Stimulated activated CD4-positive, alpha-beta T cell treated with anti-CD3 and anti-CD28 coated beads, TNF-alpha, amount 100 ng/mL, for 1 hour (primary cell): ENCODE measurements at places on chromosomes 12 and 14.

- DNase-seq: no peak
Measured at GRCh38 chr12:26622601-26623000, 210.4 kb downstream of the ITPR2 start.

GRCh38 chr12:88934163-88934747 is 354.0 kb upstream of the KITLG start:
- DNase-seq: no peak

GRCh38 chr12:77685112-77685511 is 145.6 kb upstream of the NAV3 start:
- DNase-seq: no peak

GRCh38 chr14:26808407-26808806 is 210.6 kb upstream of the NOVA1 start:
- no peak for DNase-seq

GRCh38 chr12:2383325-2384028 is 330.7 kb downstream of the CACNA1C start:
- DNase-seq: no peak

DNA sequence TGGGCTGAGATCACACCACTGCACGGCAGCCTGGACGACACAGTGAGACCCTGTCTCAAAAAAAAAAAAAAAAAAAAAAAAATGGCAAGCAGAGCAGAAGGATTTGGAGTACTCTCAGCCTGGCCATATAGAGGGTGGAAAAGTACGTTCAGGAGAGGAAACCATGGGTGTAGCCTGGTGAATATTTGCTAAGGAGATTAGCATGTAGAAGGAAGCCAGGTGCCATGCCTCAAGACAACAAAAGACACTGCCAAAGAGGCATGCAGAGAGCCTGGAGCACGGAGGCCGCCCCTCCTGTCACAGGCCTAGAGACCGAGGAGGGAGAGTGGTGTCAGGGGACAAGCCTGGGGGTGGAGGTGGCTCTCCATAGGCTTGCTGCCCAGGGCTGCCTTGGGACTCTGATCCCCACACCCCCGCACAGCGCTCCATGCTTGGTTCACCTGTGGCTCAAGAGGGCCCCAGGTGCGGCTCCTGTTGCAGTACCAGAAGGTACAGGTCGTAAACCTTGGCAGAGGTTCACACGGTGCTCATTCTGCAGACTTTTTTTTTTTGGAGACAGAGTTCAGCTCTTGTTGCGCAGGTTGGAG is 27.9 kb upstream of the DEGS2 start:
- no peak for DNase-seq

DNA sequence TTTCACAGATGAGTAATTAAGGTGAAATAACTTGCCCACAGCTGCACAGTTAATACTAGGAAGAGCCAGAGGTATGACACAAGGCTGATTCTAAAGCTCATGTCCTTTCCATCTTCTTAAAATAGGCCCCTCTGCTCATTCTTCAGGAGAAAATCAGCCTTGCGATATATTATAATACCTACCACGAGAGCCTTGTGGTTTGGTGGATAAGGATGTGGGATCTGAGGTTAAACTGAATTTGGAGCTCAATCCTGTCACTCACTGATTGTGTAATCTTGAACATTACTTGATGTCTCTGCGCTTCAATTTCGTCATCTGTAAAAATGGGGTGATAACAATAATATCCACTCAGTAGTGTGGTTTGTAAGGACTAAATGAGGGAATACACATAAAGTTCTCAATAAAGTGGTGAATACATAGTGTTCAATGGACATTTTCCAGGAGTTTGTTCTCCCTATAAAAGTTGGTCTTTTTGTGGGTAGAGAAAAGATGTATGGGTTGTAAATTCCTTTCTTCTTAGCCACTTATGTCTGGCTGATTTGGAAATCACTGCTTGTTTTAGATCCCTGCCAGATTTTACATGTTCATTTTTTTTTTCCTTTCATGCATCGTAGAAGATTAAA is 25.1 kb upstream of the ATP2B1 start:
- DNase-seq: no peak

GRCh38 chr12:105705765-105706164 is 375.3 kb downstream of the C12orf75 start:
- no peak for DNase-seq

DNA sequence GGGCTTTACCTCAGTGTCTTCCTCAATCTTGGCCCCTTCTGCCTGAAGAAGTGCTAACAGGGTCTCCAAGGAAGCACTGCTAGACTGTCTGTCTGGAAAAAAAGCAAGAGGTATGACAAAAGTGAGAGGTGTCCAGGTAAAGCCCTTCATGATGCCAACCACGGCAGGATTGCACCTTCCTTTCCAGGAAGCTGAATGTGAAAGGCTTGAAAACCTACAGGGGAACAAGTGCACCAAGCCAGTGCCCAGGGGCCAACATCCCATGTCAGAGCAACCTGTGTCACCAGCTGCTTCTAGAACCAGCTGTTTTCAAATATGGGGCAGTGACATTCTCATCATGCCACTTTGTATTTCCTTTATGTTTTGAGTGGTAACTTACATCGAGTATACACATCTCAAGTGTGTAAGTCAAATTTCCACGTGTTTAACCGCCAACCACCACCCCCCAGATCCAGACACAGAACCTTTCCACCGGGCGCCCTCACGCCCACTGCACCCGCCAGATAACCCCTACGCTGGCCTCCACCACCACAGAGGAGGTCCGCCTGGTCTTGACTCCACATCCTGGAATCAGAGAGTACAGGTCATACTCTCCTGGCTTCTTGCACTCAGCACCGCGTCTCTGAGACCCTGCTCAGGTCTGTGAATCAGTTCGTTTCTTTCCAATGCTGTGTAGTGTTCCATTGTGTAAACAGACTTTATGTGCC is 27.3 kb downstream of the VPS37B start:
- DNase-seq: no peak

DNA sequence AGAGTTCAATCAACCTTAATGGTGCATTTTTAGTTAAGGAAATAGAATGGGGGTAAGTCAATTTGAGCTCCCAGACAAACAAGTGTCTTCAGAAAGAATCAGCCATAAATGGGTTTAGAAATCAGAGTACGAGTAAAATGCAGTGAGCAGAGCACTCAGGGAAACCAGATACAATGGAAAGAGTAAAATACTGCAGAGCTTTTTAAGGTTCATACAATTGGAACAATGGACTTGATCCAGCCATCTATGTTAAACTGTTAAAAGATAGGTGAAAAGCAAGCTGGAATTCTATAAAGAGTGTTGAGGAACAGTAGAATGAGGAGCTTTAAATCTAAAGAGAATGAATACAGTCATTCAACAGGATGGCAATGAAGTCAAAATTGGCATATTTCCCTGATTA is 23.8 kb upstream of the PCNX4 start:
- DNase-seq: no peak

GRCh38 chr12:2944401-2945047 is 14.7 kb upstream of the TEAD4 start:
- DNase-seq: peak; percentile 44

GRCh38 chr12:131740626-131741025 is 29.7 kb downstream of the SFSWAP start:
- no peak for DNase-seq

DNA sequence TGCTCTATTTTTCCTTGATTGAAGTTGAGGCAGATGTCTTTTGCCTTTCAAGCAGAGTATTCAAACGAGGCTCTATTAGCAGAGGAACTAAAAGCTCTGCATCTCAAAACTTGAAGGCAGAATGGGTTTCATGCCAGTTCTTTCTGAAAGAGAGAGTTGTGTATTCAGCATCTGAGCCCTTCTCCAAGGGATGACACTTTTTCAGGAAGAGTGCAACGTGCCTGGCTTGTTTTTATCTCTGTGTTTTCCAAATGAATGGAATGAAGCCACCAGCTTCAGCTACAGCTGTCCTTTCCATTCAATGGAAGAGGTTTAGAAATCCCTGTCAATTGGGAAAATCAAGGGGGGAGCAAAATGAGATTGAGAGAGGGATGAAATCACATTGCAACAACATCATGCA is 14.6 kb downstream of the BEST3 start:
- DNase-seq: no peak

- no peak for DNase-seq
Measured at GRCh38 chr14:35506927-35507326, 27.0 kb upstream of the INSM2 start.

GRCh38 chr14:64721899-64722298 is 17.7 kb downstream of the PLEKHG3 start:
- no peak for DNase-seq

DNA sequence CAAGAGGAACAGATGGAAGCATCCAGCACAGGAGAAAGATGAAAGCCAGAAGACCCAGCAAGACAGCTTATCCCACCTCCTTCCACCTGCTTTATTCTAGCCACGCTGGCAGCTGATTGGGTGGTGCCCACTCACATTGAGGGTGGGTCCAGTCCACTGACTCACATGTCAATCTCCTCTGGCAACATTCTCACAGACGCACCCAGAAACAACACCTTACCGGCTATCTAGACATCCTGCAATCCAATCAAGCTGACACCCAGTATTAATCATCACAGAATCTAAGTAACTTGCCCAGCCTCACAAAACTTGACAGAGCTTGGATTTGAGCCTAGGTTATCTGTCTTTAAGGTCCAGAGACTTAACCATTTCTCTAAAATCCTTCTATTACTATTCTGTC is 208.9 kb downstream of the PAH start:
- no peak for DNase-seq

DNA sequence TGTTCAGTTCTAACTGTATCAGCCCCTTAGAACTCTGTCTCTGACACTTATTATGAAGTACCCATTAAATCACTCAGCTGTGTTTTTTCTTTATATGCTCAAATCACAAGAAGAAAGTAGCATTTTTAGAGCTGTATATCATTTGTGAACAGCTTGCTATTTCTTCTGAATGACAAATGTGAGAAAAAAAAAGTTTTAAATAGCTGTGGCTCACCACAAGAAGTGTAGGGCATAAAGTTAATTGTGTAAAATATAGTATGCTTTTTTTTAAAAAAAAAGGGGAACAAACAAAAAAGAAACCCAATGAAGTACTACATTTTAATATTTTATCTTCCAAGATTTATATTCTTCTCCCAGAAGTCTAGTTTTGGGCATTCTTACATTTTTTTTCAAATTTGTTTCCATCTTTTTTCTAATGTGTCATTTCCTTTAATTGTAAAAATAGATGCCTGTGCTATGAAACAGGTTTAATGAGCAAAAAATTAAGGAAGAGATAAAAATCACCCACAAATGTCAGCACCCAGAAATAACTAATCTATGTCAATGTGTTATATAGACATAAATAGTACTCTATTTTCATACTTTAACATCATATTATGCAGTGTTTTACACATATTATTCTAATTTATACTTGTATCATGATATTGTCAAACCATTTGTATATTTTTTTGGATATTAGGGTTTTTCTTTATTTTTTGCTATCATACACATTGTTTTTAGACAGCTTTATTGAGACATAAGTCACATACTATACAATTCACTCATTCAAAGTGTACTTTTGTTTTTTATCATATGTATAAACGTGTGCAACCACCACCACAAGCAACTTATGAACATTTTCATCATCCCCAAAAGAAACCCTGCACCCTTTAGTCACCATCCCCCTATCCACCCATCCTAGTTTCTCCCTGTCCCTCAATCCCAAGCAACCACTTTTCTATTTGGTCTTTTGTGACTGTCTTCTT is 22.4 kb upstream of the LRRK2 start:
- no peak for DNase-seq

GRCh38 chr14:89308232-89308959 is 108.6 kb downstream of the FOXN3 start:
- DNase-seq: no peak

DNA sequence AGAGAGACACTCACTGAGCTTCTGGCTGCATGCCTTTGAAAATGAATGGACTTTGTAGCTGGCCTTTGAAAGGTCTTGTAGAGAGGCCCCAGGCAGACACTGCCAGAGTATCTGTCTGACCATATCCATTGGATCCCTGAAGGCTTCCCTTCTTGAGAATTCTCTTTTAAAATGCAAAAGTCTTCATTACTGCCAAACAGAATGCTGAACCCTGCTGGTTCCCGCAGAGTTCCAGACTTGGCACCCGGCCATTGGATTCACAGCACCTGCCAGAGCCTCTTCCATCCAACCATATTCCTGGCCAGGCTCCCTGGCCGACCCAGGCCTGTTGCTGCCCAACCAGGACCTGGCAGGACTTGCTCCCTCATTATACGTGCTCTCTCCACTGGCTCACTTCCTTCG is 182.5 kb downstream of the GXYLT1 start:
- DNase-seq: no peak

- no peak for DNase-seq
Measured at GRCh38 chr14:69012256-69012953, 33.3 kb upstream of the ACTN1 start.

- no peak for DNase-seq
Measured at GRCh38 chr14:23877538-23878180, 75.9 kb upstream of the DHRS4 start.

GRCh38 chr12:14664434-14665023 is 31.9 kb downstream of the GUCY2C start:
- no peak for DNase-seq

DNA sequence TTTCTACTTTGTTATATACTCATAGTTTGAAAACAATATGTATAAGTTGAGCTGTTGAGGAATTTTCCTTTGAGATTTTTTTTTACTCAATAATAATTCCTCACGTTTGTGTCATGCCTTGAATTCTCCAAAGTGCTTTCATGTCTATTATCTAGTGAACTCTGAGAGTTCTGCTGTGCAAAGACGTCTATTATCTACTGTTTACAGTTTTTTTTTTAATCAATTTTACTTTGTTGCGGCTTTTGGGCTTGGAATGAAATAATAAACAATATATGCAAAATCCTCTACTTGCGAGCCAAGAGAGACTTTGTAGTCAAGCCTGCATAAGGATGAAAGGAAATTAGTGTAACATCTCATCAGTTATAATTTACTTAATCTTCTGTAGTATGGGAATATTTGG is 107.2 kb upstream of the FRMD6 start:
- no peak for DNase-seq

DNA sequence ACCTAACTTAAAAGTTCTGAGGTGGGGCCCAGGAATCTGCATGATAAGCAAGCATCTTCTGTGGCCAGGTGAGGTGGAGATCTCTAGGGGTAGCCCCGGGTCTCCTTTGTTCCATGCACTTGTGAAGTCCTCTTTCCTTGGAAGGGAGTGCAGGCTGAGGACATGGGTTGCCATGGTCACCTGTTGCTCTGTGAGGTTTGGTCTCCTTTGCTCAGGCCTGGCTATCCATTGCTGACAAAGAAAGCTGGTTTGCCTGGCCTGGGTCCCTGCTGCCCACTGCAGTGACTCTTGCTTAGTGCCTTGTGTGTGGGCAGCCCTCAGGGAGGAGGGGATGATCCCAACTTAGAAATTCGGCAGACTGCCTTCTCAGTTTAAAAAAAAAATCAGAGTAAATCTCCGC is 11.1 kb downstream of the NRXN3 start:
- DNase-seq: no peak
